ENCODE measurements at places on chromosomes 4 and X.

DNA sequence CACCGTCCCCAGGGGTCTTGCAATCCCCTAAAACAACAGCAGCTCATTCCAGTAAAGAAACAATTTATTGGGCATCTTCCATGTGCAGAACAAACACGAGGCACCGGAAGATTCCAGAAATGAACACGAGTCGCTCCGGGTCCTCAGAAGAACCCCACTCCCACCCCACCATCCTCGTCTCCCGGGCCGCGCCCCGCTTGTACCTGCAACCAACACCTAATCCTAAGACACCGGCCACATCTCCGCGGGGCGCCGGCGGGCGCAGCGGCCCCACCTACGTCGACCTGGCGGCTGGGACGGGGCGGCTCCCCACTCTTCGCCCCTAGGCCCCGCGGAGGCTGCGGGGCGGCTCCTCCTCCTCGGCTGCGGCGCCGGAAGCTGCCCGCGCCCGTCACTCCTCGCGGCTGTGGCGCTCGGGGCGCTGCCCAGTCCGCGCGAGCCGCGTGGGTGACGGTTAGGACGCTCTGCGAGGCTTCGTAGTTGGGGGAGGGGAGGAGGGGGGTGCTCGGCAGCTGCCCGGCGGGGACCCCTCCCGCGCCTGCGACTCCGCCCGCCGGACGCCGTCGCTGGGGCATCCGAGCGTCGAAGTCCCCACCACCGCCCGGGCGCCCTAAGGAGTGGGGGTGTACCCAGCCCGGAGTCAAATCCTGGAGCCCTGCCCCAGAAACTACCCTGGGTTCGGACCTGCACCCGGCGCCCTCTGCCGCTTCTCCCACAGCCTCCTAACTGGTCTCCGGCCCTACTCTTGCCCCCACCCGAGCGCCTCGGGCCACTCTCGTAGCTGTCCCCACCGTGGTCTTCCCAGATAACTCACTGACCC lies at the start of gene CCDC158:
CCDC158 (minus strand) TSS at position 380 of the 820 bp plus-strand sequence. CDS start 17,934 bp downstream, outside the sequence.
- DNase-seq = peak; percentile 24

GRCh38 chr4:19327364-19327763 lies 924.3 kb upstream of the SLIT2 start:
- no peak for DNase-seq

DNA sequence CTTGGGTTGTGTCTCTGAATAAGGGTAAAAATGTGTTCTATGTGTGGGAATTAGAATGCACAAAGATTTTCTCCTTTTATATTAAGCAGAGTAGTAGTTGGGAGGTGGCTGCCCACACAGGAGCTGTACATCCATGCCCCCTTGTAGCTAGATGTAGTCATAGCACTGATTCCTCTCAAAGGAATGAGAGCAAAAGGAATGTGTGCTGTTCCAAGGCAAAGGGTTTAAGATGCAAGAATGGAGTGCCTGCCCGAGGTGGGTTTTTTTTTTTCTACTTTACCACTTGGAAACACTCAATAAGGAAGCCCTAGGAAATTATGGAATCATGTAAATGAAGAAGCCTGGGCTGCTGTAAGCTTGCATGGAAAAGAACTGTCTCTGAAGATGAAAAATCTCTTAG lies 2183.2 kb upstream of the AGA start:
- DNase-seq = no peak

DNA sequence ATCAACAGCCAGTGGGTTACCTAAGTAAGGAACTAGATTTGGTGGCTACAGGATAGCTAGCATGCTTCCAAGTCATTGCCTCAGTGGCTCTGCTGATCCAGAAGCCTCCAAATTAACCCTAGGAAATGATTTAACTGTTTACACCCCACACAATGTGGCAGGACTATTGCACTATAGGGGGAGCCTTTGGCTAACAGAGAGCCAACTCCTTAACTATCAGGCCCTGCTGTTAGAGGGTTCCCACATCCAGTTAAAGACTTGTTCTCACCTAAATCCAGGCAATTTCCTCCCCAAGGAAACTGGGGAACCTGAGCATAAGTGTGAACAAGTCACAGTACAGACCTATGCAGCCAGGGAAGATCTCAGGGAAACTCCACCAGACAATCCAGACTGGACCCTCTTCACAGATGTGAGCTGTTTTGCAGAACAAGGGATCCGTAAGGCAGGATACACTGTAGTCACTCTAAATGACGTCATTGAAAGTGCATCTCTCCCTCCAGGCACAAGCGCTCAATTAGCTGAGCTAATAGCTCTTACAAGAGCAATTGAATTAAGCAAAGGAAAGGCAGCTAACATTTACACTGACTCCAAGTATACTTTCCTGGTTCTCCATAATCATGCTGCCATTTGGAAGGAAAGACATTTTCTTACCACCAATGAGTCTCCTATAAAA lies 185.3 kb upstream of the SPOCK3 start:
- DNase-seq = no peak

DNA sequence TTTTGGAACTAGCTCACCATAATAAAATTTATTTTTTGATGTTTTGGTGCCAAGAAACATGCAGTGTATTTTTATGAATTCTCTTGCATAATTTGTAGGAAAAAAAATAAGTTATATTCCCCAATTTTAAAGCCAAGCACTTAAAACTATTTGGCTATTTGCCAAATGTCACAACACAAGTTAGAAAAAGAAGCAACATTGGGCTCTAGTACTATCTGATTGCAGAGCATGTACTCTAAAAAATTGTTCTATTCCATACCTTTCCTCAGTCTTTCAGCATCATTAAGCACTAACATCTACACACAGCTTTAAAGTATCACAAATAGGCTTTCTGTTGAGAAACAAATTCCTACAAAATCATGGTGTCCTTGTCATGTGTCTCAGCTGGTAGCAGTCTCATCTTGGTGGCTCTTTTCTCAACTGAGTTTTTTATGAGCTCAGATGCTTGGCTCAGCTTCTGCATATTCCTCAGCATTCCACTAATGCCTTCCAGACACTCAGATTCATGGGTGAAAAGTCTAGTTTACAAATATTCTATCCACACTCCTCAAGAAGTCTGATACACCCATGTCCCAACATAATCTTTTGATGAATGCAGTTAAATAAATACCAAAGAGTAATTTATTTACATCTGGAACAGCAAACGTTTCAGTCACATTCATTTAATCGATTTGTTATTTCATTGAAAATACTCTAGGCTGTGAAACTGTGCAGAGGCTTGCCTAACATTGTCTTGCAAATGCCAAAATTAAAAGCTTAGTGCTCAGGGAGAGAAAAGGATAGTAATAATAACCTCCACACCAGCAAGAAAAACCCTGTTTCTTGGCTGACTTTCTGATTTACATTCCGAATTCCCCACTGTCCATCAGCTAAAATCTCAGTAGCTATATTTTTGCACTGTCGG lies 2209.9 kb downstream of the PCDH7 start:
- no peak for DNase-seq

DNA sequence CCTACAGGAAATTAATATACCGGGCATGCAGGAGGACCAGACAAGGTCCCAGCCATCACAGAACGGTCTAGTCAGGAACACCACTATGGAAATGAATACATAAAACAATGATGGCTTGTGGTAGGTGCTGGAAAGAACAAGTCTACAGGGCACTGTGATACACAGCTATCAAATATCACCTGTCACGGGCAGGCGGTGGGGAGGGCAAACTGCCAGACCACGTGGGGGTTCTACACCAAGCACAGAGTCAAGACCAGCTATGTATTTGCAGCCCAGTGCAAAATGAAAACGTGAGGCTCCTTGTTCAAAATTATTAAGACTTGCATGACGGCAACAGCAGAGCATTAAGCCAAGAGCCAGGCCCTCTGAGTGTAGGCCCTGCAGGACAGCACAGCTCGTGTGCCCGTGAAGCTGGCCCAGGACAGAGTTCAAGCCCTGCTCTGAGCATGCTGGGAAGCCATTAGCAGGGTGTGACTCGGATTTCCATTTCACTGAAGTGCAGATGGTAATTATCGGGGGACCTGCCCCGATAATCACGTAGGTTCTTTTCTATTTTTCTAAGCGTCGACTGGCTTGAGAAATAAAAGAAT lies 83.6 kb downstream of the JAKMIP1 start:
- no peak for DNase-seq

DNA sequence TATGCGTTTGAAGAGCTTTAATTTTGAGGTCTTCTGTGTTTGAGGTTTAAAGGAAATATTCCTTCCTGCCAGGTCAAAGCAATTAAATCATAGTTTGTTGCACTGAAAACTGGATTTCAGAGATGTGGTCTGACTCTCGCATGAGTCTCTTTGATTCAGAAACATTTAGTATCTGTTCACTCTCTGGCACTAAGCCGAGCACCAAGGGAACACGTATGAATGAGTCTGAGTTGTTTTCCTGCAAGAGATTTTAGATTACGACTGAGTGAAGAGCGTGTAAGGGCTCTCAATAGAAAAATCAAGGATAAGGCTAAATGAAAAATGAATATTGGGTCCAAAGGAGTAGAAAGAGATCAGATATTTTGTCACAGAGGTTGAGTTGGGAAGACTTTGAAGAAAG lies 875.4 kb upstream of the PRKX start:
- no peak for DNase-seq

GRCh38 chr4:152398060-152398459 lies 137.8 kb downstream of the FBXW7 start:
- no peak for DNase-seq

GRCh38 chr4:7217474-7218321 lies 25.4 kb downstream of the SORCS2 start:
- no peak for DNase-seq
